Stimulated activated CD8-positive, alpha-beta memory T cell treated with anti-CD3 and anti-CD28 coated beads, Interleukin-4, amount 100 ng/mL, for 24 hours (primary cell): ENCODE measurements at places on chromosomes 13 and 19.

DNA sequence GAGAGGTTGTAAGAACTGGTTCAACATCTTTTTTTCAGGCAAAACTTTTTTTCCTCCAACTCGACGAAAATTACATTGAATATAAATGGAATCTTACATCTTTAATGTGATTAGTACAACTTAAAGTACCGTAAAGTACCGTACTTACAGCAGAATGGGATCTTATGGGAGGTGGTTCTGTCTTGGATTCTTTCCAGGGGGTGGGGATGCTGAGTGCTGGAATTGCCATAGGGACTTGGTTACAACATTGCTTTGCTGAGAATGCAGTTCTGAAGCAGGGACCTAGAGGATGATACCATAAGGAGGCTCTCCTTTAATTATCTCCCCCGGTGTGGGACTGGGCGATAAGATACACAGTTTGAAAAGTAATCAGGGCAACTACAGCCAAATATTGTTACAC, 186.4 kb downstream of the KLF5 start:
- no peak for DNase-seq

DNA sequence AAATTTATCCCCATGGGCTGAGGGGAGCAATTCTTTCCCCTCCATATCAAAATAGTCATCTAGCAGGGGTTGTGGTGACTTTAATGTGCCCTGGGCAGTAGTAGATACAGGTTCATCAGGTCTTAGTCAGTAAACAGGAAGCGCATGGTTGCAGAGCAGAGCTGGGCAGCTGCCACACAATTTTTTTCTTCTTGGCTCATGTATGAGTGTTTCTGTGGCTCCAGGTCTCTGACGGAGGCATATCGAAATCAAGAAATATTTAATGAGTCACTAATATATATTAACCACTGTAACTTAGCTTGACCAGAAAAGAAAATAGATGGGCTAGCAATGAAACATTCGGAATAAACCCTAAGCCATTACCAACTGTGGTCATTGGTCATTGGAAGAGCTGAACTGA, 68.4 kb upstream of the UBL3 start:
- DNase-seq, result no peak

GRCh38 chr13:69706807-69707206, 400.8 kb upstream of the ATXN8OS start:
- no peak for DNase-seq

- no peak for DNase-seq
Observed at GRCh38 chr13:95524264-95524901, 28.1 kb upstream of the CLDN10 start.

DNA sequence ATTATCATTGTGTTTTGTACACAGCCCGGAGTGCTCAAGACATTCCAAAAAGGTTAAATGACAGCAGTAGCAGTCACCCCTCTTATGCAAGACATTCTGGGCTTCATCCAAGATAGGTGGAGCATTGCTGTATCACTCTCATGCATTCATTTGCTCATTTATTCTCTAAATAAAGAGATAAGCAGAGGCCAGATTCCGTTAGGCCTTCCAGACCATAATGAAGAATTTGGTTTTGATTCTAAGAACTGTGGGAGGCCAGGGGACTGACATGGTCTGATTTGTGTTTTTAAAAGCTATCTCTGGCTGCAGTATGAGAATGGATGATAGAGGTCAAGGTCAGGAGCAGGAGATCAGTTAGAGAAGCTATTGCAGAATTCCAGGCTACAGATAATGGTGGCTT, 145.8 kb downstream of the KCNRG start:
- DNase-seq, result no peak

- DNase-seq, result no peak
Observed at GRCh38 chr19:28831462-28831861, 381.5 kb downstream of the UQCRFS1 start.

- DNase-seq, result no peak
Observed at GRCh38 chr13:62243106-62243505, 827.5 kb upstream of the PCDH20 start.

- no peak for DNase-seq
Observed at GRCh38 chr13:57629821-57630235, 1.7 kb upstream of the PCDH17 start.

DNA sequence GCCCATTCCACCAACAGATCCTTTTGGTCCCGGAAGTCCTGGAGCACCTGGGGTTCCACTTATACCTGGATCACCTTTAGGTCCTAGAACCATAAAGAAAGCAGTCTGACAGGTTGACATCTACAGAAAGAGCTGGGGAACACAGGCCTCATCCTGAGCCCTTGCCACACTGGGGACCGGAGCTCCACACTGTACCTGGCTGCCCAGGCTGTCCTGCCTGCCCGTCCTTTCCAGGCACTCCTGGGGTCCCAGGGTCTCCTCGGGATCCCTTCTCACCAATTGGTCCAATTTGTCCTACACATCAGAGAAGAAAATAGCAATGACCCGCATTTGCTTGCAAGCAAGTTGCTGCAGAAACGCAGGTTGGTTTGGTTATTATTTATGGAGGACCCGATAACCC, 130.5 kb downstream of the COL4A1 start:
- DNase-seq, result no peak

DNA sequence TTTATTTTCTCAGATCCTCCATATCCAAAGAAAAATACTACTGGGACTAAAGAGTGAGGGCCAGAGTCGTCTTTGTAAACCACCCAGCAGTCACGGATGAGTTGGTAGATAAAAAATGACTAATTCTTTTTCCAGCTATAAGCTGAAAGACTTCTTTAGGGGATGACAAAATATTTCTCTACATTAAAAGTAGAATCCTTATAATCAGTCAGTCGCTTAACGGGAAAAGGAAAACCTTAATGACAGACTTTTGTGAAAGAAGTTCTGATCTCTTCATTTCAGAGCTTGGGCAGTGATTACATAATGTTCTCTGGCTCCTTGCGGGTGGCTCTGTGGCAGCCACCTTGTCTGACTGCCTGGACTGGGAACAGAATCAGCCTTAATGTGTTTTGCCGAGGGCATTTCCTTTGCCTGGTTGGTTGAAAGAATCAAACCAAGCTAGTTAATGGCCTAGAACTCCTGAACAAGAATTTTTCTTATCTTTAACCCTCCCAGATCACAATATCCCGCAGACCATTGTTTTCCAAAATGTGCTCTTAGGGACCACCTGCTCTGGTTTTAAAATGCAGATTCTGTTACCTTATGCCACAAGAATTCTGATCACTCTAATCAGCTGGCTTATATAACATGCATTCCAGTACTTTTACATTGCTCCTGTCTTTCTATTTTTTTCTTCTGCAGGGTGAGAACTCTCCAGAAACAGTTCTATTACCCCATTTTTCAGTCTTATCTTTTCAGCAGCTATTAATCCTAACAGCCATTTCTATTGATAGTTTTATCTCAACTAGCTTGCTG, 2.5 kb downstream of the ITM2B start:
- DNase-seq, result no peak

DNA sequence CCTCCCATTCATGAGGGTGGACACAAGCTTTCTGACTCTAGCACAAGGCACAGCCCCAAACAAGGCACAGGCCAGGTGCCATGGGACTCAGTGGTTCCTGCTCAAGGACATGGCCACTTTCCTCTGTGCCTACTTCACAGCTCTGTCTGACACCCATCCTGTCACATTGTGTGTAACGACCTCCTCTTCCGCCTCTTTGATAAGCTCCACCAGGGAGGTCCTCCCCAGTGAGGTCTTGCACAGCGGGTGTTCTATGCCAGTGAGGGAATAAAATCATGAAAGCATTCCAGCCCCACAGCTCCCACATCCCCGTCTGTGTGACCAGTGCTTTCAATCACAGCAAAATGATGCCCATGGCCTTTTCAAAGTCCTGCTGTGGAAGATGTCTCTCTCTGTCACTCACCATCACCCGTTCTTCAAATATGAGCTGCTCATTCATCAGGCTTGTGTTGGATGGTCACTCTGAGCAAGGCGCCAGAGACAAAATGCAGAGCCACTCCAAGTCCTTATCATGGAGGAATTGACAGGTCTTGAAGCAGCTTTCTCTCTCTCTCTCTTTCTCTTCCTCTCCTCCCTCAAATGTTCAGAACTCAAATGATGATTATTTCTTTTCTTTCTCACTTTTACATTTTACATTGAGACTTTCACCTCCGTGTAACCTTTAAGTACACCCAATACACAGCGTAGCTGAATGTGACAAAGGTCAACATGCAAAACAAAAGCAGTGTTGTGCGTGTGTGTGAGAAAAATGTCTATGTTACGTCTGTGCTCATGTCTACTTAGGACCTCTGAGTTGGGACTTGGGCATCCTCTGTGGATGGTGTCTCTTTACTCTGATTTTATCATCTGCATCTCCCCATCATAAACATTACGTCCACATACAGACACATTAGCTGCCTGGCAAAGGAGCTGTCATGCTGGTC, 8.0 kb upstream of the SPATA13 start:
- no peak for DNase-seq

- no peak for DNase-seq
Observed at GRCh38 chr19:19461671-19462622, 53.4 kb downstream of the TSSK6 start.

DNA sequence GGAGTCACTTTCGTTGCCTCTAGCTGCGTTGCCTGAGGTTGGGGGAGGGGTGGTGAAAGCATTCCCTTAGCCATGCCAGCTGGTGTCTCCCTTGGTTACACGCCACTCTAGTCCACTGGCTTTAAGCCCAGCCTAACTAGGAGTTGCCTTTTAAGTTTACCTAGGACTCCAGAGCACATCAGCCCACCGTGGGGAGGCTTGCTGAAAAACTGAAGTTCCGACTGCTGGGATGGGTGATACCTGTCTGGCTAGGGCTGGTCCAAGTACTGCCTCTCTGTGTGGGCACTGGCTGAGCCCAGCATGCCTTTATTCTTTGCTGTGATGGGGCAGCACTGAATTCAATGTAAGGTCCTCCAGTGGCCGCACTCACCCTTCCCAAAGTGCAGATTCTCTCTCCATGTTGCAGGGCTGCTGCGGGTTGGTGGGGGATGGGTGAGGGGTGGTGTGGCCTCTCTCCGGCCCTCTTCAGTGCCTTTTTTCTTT, 11.8 kb upstream of the CEACAM1 start:
- DNase-seq, result no peak

DNA sequence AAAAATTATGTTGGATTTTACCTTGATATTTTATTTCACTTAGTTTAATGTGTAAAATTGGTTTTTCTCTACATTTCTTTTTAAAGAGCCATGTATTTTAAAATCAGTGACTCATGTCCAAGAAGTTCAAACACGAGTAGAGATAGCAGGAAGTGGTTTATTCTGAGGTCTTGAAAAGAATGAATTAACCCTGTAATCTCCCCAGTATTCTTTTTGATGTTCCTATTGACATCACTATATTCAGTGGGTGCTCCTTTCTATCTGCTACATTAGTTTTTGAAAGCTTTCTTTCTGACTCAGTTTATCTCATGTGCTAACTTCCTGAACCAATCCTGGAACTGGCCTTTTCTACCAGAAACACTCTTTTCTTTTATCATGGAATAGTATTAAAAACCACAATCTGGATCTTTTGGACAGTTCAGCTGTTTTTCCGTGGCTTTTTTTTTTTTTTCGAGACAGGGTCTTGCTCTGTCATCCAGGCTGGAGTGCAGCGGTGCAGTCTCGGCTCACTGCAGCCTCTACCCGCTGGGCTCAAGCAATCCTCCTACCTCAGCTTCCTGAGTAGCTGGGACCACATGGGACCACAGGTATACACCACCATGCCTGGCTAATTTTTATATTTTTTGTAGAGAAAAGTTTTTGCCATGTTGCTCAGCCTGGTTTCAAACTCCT, 114.9 kb downstream of the PCCA start:
- no peak for DNase-seq

DNA sequence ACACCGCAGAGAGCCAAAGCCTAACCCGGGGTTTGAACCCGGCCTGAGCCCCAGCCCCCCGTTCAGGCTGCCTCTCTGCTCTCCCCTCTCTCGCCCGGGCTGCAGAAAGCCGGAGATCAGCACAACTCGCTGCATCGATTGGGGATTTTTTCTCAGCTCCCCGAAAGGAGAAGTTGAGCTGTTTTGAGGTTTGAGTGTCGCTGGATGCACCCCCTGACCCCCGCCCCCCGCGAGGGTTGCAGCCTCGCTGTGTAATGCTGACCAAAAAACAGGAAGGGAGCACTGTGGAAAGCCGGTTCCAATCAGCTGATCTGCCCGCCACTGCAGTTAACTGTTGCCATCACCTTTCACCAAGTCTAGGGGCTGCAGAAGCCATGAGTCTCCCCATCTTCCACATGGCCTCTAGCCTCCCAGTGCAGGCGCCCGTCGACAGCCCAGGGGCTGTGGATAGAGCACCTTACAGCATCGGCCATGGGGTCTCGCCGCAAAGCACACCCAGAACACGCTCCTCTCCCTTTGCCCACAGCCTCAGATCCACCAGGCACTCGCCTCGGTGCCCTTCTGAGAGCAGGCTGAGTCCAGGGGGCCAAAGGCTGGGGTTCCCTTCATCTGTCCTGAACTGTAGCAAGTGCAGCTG, 34.5 kb downstream of the MYO9B start:
- DNase-seq, result no peak

DNA sequence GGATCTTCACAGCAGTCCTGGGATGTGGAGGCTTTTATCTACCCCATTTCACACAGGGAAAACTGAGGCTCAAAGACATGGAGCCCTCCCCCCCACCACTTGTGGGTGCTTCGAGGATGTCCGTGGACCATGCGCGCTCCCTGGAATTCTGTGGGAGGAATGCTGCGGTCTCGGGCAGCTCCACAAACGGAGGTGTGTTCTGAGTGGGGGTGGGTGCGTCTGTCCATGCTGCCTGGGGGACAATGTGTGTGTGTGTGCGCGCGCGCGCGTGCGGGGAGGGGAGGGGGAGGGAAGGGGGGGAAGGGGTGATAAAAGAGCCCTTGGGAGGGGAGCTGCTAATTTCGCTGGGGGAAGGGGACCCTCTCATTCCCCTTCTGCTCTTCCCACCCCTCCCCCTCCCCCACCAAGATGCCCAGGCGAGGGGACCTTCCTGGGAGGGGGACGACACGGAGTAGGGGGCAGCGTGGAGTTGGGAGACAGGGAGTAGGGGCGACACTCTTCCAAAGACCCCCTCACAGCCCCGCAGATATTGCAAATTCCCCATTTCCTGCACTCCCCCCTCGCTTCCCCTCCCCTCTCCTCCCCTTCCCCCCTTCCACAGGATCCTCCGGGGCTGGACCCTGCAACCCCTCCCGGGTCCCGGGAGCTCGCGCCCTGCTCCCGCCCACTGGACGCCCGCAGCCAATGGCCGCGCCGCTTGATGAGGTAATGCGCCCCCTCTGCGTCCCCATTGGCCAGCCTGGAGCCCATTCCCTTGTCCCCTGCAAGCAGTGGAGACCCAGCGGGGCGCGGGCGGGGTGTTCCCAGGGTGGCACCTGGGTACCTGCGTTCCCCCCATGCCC, 18.9 kb upstream of the ZNRF4 start:
- DNase-seq, result no peak

GRCh38 chr13:74203576-74203975, 69.4 kb upstream of the KLF12 start:
- no peak for DNase-seq

DNA sequence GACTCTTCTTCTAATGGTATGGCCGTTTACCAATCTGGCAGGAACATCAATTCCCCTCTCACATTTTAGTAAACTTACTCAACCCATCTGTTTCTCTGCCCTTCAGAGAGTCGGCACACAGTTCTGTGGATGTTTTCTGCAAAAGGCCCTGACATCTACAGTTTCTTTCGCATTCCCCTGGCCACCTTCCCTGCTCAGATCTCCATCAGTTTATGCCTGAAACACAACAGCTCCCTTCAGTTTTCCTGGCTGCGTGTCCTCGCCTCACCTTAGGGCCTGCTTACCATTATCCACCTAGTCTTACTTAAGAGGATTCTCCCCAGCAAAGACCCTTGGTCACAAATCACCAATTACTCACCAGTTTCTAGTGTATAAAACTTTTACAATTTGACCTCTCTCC, 25.2 kb downstream of the COL4A1 start:
- no peak for DNase-seq

GRCh38 chr19:48210005-48210404, 39.5 kb downstream of the ZSWIM9 start:
- DNase-seq, result no peak

- no peak for DNase-seq
Observed at GRCh38 chr13:84917252-84917878, 881.9 kb downstream of the SLITRK6 start.
